ENCODE measurements at places on chromosomes 11 and 22.

DNA sequence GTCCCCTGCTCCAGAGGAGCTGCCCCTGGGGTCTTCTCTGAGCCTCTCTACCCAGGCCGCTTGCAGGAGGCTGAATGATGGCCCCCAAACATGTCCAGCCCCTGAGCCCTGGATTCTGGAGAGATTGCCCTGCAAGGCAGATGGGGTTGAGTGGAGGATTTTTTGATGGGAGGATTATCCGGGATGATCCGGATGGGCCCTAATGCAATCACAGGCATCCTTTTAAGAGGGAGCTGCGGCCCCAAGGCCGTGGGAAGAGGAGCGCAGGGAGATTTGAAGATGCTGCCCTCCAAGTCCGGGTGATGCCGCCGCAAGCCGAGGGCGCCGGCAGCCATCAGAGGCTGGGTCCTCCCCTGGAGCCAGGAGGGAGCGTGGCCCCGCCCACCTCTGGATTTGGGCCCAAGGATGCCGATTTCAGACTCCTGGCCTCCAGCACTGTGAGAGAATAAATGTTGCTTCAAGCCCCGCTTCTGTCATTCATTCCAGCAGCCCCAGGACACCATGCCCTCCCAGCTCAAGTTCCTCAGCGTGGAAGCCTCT, 66.0 kb downstream of the WNT7B start:
- no peak for DNase-seq

GRCh38 chr11:74070723-74071492, 62.0 kb upstream of the UCP3 start:
- DNase-seq = no peak

DNA sequence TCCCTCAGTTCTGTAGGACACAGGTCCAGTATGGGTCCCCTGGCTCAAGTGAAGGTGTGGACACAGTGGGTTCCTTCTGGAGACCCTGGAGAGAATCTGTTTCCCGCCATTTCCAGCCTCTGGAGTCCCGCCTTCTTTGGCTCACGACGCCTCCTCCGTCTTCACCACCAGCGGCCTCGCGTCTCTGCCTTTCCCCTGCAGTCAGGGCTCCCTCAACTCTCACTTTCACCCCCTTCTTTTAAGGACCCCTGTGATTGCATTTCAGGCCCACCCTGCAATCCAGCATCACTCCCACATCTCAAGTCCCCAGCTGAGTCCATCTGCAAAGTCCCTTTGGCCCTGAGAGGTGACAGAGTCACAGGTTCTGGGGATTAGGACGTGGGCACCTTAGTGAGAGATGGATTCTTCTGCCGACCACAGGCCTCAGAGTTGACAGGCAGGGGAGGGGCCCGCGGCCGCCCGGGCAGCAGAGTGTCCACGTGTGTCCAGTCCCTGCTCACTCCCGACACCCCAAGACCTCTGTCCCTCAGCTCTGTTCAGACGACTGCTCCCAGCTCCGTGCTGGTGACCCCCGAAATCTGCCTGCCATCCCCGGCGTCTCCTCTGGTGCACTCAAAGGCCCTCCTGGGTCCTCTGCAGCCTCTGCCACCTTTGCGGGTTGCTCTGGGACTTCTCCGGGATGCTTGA, 36.9 kb upstream of the KRTAP5-7 start:
- DNase-seq = no peak

GRCh38 chr22:27561286-27561904, 240.2 kb downstream of the MN1 start:
- DNase-seq = no peak

DNA sequence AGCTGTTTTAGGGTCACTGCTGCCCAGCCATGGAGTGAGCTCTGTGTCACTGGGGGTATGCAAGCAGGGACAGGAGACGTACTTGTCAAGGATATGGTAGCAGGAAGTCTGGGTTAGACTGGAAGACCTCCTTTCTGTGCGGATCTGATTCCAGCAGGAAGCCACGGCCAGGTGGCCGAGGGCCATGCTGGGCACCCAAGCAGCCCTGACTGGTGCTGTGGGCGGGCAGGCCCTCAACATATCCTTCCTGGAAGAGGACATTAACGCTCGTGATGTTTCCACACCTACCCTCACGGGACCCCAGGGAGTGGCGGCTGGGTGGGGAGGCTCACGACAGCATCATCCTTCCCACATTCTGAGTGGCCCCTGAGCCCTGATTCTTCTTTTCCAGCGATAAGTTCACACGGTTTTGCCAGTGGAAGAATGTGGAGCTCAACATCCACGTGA, 8.7 kb upstream of the ANKRD13D start:
- no peak for DNase-seq

DNA sequence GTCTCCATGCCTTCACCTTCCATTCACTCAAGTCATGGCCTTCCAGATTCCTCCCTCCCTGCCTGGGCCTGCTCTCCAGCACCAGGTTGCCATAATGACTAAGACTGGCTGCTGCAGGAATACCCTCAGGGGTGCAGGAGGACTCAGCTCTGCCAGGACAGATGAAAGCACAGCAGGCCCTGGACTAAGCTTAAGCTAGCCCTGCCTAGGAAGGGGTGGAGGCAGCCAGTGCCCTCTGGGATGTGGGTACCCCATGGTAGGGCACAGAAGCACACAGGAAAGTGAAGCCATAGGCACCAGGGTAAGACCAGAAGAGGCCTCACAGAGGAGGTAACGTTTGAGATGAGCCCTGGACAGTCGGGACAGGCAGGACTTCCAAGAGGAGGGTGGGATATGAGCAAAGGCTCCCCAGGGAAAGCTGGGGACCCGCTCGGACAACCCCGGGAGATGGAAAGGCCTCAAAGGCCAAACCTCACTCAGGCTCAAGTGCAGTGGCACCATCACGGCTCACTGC, 3.0 kb upstream of the RIN1 start:
- DNase-seq = no peak

- no peak for DNase-seq
Observed at GRCh38 chr11:9849389-9849788, 185.5 kb downstream of the SWAP70 start.

Data from HTR-8/SVneo (cell line).